ENCODE measurements at places on chromosomes 6 and 20.
A peak's percentile ranks its signal among the peaks of the same experiment; 100 is the strongest.

GRCh38 chr6:118895859-118896258, 1.9 kb downstream of the ASF1A start:
- no peak for DNase-seq

DNA sequence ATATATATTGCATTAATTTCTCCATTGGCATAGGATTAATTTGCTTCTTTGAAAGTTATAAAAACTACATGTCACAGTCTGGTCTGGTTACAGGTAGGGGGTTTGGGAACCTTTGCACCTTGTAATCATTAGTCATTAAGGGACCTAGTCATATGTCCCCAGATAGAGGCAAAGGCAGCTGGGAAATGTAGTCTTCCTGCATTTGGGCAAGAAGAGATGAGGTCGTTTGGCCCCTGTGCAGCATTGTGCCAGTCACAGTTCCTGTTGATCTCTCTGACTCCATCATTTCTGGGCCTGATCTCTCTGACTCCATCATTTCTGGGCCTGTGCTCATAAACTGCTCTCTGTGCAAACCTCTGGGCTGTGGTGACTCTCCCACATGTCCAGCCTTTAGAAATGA, 73.2 kb downstream of the BCKDHB start:
- DNase-seq = no peak

- peak; percentile 18 for DNase-seq
These were observed 289.4 kb upstream of the STXBP5 start for GRCh38 chr6:146914489-146915483.

GRCh38 chr6:165737396-165737795, 74.4 kb upstream of the PDE10A start:
- no peak for DNase-seq

DNA sequence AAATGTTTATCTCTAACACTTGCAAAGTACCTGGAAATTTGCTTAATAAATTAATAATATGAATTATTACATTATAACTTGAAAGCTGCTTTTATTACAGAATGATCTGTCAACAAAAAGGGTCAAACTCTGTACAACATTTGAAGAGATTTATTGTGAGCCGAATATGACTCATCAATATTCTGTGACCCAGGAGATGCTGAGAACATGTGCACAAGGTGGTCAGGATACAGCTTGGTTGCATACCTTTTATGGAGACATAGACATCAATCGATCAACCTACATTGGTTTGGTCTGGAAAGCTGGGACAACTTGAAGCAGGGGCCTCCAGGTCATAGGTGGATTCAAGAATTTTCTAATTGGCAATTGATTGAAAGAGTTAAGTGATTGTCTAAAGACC, 79.0 kb downstream of the RNASET2 start:
- no peak for DNase-seq

DNA sequence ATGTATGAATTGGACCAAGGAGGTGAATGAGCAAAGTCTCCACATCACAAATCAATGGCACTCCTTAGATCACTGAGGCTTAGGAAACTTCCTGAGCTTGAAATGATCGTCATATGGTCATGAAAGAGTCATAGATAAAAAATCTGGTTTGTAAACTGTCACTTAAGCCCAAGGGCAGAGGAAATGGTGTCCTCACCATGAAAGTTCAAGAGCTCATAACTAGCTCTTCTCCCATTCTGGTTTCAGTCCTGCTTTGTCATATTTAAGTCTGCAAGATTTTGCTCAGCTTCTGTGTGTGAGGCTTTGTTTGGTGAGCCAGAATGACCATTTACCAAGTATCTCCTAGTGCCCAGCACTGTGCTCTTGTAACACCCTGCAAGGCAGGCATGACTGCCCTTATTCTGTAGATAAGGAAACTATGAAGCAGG, 60.5 kb downstream of the GJA10 start:
- DNase-seq = no peak

DNA sequence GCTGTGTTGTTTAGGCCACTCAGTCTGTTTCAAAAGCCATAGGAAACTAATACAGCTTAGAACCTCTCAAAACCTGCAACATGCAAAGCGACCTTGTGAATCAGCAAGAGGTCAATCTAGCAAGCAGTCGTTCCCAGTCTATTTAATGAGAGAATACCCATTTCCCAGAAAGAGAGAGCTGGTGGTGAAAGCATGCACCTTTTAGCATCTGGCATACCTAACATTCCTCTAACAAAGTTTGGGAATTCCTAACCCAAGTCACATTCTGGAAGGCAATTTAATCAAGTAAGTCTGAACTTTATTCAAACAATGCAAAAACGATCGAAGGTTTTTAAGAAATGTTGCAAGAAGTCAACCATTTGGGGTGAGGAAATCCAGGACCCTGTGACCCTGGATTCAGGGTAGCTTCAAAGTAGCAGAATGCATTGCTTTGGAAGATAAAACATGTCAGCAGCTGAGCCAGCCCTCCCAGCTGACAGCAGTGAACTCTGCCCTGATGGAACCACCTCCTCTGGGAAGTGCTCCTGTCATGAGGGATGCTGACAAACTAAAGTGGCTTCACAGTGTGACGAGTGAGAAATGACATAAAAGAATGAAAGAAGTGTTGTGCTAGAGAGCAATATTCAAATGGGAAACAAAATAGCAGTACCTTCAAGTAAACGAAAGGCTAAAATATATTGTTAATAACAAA, 104.8 kb downstream of the GMDS start:
- no peak for DNase-seq

DNA sequence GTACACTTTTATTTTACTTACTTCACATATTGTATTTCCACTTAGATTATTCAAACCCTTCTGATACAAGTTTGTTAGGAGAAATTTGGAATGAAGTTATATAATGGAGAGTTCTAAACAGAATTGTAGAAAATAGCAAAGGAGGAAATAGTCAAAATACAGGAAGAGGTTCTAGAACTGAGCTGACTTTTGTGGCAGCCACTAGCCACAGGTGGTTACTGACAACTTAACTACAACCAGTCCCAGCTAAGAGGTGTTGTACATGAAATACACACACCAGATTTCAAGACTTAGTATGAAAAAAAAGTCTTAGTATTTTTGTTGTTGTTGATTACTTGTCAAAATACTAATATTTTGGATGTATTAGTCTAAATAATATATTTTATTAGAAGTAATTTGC, 727.4 kb upstream of the CITED2 start:
- DNase-seq = no peak

DNA sequence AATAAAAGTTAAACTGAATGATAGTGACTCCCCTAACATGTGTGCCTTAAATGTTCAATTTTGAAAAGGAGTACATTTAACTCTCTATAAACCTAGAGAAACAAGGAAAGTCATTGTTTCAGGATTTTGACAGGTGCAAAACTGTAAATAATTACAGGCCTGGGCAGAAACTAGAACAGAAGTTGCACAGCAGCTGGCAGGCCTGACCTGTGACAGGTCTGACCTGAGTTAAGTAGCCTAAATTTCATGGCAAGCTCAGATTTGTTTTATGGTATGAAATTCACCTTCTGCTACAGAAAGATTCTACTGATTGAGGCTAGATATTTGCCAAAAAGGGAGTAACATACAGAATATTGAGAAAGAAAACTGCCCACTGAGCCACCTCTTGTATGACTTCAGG, 166.1 kb downstream of the CDKAL1 start:
- no peak for DNase-seq

GRCh38 chr6:167554854-167555253, 230.0 kb downstream of the TTLL2 start:
- no peak for DNase-seq

DNA sequence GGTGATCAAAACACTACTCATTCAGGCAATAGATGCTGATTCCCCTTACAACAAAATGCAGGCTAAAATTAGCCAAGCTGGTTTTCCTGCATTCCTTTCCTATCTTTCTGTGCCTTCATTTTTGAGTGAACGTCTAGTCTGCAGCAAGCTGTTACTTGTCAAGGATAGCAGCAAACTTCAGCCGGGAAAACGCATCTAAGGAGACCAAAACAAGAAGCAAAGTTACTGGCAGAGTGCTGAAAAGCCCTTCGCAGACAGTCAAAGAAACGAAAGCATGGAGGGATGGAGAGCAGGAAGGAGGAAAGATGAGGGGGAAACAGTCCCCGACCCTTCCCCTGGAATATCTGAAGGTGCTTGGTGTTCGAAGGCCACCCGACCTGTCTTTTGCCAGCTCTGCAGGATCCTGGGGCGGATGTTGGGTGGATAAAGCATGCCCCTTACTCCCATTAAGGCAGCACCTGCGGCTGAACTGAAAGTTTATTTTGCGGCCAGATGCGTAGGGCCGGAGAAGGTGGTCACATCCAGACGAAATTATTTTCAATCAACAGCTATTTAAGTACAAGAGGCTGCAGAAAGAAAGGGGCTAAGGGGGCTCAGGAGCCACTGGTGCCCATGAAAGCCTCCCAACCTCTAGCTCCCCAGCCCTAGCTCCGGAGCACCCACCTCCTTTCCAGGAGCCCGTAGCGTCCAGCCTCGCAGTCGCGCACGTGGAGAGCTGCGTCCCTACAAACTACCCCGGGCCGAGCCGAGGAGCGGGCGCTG, 538 bp downstream of the FERMT1 start:
- DNase-seq = no peak

DNA sequence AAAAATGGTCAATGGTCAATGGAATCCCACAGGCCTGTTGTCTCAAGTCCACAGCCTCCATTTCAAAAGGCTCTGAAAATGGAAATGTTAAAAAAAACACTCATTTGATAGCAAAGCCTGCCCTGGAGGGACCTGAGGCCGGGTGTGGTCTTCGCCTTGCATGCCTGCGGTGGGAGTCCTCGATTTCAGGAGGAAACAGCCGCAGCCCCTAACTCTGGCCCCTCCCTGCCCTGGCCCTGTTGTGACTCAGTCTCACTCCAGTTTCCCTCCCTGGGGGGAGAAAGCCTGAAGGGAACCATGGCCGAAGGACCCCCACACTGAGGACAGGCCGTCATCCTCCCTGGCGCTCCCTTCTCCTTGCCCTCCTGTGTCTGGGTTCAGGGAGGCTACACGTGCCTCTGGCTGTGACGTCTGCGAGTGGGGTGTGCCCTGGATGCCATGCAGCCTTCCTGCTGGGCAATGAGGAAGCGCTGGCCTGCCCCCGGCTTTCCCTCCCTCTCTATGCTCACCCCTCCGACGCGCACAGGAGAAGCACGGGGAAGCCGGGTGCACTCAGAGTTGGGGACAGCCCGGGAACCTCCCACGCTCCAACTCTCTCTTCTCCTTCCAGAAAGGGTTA, 9.2 kb downstream of the BHLHE23 start:
- DNase-seq = no peak

- no peak for DNase-seq
These were observed 34.9 kb downstream of the PIGU start for GRCh38 chr20:34642009-34642408.

GRCh38 chr6:29516108-29516507, 28.4 kb upstream of the MAS1L start:
- no peak for DNase-seq

GRCh38 chr20:17507531-17507930, 23.6 kb downstream of the BFSP1 start:
- DNase-seq = no peak

- no peak for DNase-seq
These were observed 80.4 kb downstream of the DACT2 start for GRCh38 chr6:168239044-168239773.

GRCh38 chr20:55095745-55096400, 620.5 kb downstream of the DOK5 start:
- DNase-seq = no peak

- DNase-seq = no peak
These were observed 329.3 kb downstream of the NRN1 start for GRCh38 chr6:5677219-5678000.

DNA sequence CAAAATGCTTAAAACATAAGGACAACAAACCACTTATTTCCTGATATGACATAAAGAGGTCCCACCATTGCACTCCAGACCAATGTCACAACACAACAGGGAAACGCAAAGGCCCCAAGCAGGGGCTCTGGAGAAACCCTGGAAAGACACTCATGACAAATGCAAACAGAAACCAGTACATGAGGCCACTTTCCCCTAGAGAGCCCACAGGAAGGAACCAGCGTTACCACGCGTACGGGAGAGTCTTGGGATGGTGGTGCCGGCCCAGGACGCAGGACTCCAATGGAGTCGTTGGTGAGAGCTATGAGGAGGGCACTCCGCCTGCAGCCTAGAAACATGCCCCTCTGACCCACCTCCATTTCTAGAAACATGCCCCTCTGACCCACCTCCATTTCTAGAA, 20.2 kb downstream of the GMEB2 start:
- DNase-seq = no peak

- no peak for DNase-seq
These were observed 221.3 kb downstream of the MOXD1 start for GRCh38 chr6:132179955-132180354.

- DNase-seq = no peak
These were observed 8.7 kb downstream of the PLCG1 start for GRCh38 chr20:41145821-41146620.

- DNase-seq = no peak
These were observed 137.2 kb downstream of the FARS2 start for GRCh38 chr6:5398530-5398929.

GRCh38 chr6:2599817-2600216, 150.9 kb downstream of the MYLK4 start:
- DNase-seq = no peak

- no peak for DNase-seq
These were observed 43.8 kb upstream of the ADIG start for GRCh38 chr20:38537176-38537575.

GRCh38 chr6:125781314-125781868, 9.4 kb upstream of the NCOA7 start:
- DNase-seq = peak; percentile 33

DNA sequence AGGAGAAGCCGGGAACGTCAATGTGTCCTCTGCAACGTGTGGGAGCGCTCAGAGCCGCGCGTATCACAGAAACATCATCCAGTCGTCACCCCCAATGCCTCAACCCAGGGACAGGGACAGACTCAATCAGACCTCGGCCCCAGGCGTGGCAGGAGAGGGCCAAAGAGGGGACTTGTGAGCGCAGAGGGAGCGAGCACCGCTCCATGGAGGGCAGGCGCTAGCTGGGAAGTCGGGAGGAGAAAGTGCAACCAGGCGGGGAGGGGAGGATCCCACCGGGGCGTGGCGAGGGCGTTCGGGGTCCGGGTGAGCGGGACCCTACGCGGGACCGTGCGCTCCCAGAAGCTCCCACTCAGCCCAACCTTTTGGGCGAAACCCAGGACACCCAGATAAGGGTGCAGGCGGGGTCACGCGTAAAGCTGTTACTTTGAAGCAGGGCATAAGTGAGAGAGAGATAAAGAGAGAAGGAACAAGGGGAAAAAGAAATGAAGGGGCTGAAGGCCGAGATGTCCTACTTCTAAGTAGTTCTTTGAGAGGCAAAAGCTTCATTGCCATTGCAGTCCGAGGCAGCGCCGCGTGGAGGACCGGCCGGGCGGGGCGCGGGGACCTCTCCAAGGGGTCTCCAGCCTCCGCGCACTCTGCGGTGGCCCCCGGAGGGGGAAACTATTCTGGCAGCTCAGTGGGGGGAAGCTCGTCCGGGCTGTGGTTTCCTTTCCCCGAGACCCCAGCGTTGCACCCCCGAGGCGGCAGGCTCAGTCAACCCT, 862 bp upstream of the SOBP start:
- DNase-seq = peak; percentile 29

All from body of pancreas (tissue), 4 donors.